ENCODE measurements at places on chromosomes 16 and 17. TPM values are rescaled to one million over a fixed set of nuclear protein-coding genes. Genes with fewer than 3 reads are reported as not detected.

GRCh38 chr16:89730610-89731234 lies 9.4 kb downstream of the ZNF276 start:
- DNase-seq = no peak

DNA sequence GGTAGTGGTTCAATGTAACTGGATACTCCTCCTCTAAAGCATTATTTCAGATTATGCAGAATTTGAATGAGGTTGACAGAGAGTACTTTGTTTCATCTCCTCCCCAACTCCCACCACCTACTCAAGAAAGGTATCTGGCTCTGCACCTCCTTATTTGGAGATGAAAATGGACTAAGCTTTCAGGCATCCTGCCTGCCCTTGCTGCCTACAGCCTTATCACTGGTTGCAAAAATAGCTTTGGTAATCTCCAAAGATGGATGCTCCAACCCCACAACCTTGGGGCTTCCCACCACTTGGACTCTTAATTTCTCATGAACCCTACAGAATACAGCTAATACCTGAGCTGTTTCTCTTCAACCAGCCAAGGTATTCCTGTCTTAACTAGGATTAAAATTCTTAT lies 45.3 kb upstream of the CORO6 start:
- DNase-seq = no peak

DNA sequence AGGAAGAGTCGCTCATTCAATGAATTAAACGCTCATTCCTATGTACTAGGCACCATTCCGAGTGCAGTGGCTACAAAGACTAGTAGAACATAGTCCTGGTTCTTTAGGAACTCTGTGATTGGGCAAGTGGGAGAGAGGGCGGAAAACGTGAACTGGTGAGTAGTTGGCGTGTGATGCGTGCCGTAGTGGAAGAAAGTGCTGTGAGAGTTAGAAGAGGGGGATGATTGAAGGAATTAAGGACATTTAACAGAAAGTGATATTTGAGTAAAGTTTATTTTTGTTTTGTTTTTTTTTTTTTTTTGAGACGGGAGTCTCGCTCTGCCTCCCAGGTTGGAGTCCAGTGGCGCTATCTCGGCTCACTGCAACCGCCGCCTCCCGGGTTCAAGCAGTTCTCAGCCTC lies 7.9 kb upstream of the SLFN14 start:
- DNase-seq = peak; percentile 54

GRCh38 chr16:48487287-48487686 lies 102.1 kb upstream of the SIAH1 start:
- no peak for DNase-seq

DNA sequence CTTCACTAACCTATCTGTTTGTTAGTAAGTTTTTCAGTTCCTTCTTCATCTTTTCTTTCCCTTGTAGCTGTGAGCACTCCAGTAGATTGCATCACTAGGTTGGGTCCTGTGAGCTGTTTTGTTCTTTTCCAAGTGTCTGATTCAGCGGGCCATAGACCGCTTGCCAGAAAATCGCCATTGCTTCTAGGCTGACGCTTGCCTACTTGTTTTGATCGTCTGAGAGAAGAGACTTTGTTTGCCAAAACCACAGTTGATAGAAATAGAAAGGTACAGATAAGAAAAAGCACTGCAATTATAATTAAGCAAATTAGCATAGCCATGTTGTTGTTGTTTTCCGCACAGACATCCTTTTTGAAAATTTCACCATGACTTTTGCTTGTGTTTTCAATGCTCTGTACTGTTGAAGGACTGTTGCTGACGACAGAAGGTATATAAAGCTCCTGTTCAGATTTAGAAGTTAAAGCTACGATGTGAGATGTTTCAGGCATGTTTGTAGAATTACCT lies 3.1 kb downstream of the EVI2A start:
- peak; percentile 4 for DNase-seq

DNA sequence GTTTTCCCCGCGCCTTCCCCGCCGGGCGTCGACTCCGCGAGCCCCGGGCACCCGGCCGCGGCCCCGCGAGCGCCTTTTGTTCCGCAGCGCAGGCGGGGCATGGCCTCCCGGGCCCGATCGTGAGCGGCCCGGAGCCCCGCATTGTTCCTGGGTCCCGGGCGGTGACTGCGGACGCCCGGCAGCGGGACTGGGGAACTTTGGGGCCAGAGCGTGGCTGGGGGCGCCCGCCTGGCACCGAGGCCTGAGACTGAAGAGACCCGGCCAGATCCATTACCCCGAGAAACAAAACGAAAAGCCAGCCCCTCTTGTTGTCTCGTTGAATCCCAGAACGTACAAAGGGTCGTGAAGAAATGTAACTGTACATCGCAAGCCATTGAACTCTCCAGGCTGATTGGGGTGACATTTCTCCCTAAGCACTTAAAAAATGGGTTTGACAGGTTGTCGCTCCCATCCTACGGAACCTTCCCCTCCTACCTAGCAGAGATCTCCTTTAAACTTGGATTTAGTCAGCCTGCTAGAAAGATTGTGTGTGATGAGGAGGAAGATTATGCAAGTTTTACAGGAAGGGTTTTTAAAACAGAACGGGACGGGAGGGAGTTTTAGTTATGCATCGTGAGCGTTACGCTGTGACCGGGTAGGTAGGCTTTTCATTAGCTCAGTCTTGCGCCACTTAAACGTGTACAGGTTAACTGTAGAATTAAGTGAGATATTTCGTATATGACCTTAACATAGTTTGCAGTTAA lies 825 bp downstream of the METTL9 start:
- peak; percentile 59 for DNase-seq

DNA sequence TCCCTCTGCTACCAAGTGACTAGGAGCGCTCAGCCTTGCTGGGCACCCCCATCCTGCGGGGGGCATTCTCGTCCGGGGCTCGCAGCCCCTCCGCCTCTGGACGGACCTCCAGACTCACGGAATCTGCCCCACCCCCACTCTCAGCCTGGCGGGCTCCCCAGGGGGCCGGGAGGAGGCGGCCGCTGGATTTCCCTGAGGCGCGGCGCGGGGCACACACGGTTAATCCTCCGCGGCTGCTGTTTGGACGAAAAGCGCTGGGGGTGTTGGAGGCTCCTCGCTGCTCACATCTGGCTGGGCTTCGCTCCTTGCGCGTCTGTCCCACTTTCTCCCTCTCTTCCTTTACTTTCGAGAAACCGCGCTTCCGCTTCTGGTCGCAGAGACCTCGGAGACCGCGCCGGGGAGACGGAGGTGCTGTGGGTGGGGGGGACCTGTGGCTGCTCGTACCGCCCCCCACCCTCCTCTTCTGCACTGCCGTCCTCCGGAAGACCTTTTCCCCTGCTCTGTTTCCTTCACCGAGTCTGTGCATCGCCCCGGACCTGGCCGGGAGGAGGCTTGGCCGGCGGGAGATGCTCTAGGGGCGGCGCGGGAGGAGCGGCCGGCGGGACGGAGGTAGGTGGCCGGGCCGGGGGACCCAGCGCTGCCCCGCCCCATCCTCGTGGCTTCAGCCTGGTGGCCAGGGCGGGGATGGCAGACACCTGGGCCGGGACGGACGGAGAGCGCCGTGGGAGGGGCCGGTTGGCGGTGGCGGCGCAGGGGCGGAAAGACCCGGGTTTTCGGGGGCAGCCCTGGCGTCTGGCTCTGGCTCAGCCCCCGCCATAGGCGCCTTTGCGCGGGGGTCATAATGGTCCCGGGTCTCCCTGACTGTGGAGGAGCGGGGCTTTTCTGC lies at the start of gene C1QTNF1:
TSS of gene C1QTNF1 (plus strand) at position 284 of the 886 bp plus-strand sequence. CDS start 19,800 bp downstream, outside the sequence.
- no peak for DNase-seq

GRCh38 chr17:81009136-81009535 lies 17.5 kb downstream of the CHMP6 start:
- DNase-seq = no peak

GRCh38 chr16:14600164-14600563 lies 29.9 kb downstream of the PARN start:
- peak; percentile 54 for DNase-seq

DNA sequence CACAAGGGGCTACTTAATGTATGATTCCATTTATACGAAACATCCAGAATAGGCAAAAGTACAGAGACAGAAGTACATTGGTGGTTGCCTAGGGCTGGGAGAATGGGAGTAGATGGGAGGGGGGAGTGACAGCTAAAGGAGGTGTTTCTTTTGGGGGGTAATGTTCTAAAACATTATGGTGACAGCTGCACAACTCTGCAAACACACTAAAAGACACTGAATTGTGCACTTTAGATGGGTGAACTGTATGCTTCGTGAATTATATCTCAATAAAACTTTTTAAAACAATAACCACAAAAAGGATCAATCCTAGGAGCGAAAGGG lies 661 bp downstream of the LYRM9 start:
- peak; percentile 5 for DNase-seq

GRCh38 chr17:44766409-44767038 lies 7.7 kb downstream of the ADAM11 start:
- no peak for DNase-seq

GRCh38 chr16:65781855-65782254 lies 584.6 kb upstream of the CDH5 start:
- peak; percentile 2 for DNase-seq

GRCh38 chr16:74954763-74955162 lies 30.2 kb downstream of the WDR59 start:
- no peak for DNase-seq

GRCh38 chr17:31416503-31416923 lies 25.0 kb downstream of the RAB11FIP4 start:
- no peak for DNase-seq

DNA sequence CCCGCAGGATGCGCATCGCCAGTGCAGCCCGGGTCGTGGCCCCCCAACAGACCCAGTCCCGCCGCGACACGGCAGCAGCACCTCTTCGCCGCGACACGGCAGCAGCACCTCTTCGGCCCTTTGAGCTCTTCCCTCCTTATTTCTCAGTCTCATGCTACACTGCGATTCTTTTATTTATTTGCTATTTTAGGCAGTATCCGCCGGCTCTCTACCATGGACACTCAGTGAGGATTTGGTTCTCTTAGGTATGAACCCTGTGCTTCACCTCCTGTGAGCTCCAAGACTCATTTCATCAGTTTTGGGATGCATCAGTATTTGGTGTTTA lies 8.3 kb upstream of the MAP2K3 start:
- no peak for DNase-seq

- DNase-seq = no peak
These were observed 236.0 kb upstream of the IRX5 start for GRCh38 chr16:54694651-54695050.

DNA sequence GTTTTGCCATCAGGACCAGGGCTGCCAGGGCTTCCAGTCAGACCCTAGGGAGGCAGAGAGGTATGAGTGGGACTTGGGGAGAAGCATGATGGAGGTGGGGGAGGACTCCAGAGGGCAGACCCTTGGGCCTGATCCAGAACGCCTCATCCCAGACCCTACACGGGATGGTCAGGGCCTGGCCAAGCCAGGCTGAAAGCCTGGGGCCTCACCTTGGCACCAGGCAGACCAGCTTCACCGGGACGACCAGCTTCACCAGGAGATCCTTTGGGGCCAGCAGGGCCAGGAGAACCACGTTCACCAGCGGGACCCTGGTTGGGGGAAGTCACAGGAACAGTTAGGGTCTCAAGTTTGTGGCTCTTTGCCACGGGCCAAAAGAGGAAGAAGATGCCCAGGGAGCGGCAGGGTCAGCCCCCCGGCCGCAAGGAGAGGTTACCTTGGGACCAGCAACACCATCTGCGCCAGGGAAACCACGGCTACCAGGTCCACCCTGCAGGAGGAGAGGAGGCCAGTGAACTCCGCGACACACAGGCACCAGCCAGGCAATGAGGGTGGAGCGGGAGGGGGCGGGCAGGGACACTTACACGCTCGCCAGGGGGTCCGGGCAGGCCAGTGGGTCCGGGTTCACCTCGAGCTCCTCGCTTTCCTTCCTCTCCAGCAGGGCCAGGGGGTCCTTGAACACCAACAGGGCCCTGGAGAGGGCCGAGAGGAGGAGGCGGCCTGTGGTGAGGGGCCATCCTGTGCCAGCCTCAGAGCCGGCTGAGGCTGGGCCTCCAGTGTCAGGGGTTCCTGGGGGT lies 7.1 kb downstream of the COL1A1 start:
- DNase-seq = no peak

- DNase-seq = no peak
These were observed 5.0 kb downstream of the HERPUD1 start for GRCh38 chr16:56936950-56937349.

DNA sequence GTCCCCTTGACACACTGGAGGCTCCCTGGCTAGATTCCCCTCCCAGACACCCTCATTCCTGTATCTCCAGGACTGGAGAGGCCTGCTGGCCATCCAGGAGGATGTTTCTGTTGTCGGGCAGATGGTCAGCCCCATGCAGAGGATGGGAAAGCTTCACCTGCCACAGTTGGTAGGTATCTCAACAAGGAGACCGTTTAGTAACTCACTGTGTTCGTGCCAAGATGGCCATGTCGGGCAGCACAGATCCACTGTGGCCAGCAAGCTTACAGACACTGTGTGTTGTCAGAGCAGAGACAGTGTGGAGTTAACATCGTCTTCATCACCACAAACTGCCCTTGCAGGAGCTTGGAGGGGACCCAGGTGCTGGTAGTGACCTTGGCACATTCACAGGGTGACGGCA lies 390.9 kb downstream of the SEC14L1 start:
- no peak for DNase-seq

DNA sequence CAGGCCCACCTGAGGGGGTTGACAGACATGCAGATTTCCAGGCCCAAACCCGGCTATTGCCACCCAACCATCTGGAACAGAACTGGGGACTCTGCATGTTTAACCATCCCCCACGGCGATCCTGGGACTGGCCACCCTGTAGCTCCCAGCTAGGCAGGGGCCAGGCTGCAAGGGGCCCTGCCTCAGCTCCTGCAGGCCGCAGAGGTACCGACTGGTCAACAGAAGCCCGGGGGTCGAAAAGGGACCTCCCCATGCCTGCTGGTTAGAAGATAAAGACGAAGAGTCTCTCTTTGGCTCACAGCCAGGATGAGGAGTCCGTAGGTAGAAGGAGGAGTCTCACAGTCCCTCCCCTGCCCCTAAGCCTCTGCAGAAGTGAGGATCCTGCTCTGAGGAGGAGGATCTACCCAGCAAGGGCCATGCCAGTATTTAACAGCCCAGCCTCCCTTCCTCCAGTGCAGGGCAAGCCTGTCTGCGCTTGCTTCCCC lies 223.4 kb upstream of the TNRC6C start:
- DNase-seq = no peak

DNA sequence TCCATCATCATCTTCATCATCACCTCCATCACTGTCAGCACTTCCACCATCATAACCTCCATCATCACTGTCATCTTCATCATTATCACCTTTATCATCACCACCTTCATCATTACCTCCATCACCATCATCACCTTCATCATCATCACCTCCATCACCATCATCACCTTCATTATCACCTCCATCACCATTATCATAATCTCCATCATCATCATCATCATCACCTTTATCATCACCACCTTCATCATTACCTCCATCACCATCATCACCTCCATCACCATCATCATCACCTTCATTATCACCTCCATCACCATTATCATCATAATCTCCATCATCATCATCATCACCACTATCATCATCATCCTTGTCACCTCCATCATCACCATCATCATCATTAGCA lies 309.7 kb downstream of the HAPSTR1 start:
- no peak for DNase-seq

GRCh38 chr17:57338257-57338914 lies 82.1 kb downstream of the MSI2 start:
- no peak for DNase-seq

The KRTAP16-1 gene
- not detected for total RNA-seq

The TTC19 gene
- 33.3 TPM for total RNA-seq

The GDPD1 gene
- 4.9 TPM for total RNA-seq

The MNT gene
- 21.6 TPM for total RNA-seq

The EPOP gene
- 2.9 TPM for total RNA-seq
